ENCODE measurements at places on chromosomes 1 and 21.

DNA sequence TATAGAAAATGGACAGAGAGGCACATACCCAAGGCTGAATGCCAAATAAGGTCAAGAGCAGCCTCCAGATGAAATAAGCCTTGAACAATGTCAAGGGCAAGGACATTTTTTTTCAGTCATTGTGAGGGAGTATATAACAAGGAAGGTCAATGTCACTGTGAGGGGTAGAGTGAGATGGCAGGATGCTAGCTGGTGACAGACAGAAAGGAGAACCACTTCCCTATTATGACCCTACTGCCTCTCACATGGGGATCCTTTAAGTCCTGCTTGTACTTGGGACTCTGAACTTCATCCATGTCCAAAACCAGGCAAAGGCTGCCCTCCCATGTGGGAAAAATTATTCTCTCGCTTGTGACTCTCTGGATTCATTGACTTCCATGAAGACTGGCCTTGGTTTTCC is 119.5 kb upstream of the COA6 start:
- no peak for DNase-seq

DNA sequence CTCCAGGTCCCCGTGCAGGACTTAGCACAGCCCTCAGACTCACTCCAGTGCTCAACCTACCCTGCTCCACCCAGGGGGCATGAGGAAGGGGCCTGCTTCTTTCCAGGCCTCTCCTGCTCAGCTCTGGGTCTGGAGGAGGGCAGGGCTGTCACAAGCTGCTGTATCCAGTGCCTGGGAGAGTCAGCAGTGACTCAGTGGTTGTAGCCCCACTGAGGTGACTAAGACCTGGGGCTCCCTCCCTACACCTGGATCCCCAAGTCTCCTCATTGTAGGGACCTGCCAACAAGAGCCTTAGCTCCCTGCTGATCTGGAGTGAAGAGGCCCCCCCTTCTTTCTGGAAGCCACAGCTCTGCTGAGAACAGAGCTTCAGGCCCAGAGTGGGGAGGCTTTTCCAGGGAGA is 36.1 kb upstream of the FAM131C start:
- no peak for DNase-seq

GRCh38 chr1:83704350-83704749 is 294.6 kb downstream of the TTLL7 start:
- DNase-seq: no peak

DNA sequence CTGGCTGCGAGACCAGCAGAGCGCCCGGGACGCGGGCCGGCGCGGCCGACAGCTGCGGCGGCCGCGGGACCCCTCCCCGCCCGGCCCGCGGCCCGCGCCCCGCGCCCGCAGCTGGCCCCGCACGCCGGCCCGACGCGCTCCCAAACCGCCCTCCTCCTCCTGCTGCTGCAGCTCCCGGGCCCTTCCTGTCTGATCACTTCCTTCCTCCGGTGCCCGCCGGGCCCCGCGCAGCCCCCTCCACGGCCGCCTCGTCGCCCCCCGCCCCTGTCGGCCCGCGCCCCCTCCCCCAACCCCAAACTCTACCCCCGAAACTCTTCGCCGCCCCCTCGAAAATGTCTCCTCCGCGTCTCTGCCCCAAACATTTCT is 594 bp downstream of the LUZP1 start:
- DNase-seq: no peak

GRCh38 chr1:227192163-227192562 is 126.1 kb downstream of the CDC42BPA start:
- DNase-seq: no peak

Data from CD8-positive, alpha-beta T cell (primary cell).